ENCODE measurements at places on chromosomes 16 and 17.
A peak's percentile ranks its signal among the peaks of the same experiment; 100 is the strongest.

- DNase-seq: no peak
These were observed 331.8 kb upstream of the CDH11 start for GRCh38 chr16:65453646-65454045.

GRCh38 chr17:79075446-79075750 is 774 bp downstream of the ENGASE start:
- peak; percentile 21 for DNase-seq

- DNase-seq: peak; percentile 49
These were observed 45.9 kb downstream of the SOCS3 start for GRCh38 chr17:78313735-78314648.

GRCh38 chr16:79307214-79307613 is 293.3 kb downstream of the MAF start:
- no peak for DNase-seq

DNA sequence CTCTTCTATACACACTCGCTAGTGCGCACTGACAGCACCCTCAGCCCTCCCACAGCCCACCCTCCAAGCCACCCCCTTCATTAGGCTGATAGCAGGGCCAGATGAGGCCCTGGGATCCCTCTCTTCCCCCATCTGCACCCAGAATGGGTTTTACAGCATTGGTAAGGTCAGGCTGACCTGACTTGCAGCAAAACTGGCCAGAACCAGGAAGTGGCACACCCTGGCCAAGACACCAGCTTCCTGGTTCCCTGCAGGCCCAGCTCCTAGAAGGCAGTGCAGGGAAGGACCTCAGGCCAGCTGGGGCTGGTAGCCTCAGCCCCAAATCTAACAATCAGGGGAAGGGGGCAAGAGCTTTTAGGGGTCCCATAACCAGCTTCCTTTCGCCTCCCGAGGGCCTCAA is 50.0 kb upstream of the MRPS23 start:
- no peak for DNase-seq

DNA sequence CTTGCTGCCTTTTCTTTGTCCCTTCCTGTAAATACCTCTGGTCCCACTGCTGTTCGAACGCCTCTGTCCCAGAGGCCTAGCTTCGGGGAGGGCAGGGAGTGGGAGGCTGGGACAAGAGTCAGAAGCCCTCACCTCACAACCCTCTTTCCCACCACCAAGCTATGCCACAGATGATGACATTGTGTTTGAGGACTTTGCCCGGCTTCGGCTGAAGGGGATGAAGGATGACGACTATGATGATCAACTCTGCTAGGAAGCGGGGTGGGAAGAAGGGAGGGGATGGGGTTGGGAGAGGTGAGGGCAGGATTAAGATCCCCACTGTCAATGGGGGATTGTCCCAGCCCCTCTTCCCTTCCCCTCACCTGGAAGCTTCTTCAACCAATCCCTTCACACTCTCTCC is 10.4 kb downstream of the ARRB2 start:
- DNase-seq: no peak

- DNase-seq: no peak
These were observed 9.1 kb downstream of the FOXJ1 start for GRCh38 chr17:76131692-76132573.

DNA sequence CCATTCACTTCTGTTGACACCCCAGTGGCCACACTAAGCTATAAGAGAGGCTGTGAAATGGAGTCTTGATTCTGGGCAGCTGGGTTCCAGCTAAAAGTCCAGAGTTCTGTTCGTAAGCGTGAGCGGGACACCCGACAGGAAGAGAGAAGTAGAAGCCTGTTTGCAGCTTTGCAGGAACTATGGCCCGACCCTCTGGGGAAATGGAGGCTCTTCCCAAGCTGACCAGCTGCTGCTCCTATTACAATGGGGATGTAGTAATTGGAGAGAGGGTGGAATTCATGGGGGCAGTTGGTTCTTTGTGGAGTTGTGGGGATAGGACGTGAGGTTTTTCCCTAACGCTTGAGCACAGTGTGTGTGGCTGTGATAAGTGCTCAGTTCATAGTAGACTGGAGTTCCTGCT is 28.4 kb downstream of the UBALD1 start:
- DNase-seq: no peak

DNA sequence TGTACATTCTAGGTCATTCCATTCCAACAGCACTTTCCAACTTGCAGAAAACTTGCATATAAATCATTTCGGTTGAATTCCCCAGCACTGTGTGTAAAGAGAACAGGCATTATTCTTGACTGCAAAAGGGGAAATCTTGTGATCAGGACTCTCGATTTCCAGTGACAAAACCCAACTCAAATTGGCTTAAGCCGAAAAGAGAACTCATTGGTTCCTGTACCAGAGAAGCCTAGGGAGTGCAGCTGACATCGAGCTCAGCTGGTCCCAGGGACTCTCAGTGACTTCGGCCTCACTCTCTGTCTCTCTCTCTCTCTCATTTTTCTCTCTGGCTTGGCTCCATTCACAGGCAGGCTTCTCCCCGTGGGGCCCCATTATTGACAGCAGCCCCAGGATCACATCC is 30.7 kb downstream of the CD300LF start:
- no peak for DNase-seq

- DNase-seq: no peak
These were observed 27.2 kb downstream of the HEATR9 start for GRCh38 chr17:35841505-35841904.

DNA sequence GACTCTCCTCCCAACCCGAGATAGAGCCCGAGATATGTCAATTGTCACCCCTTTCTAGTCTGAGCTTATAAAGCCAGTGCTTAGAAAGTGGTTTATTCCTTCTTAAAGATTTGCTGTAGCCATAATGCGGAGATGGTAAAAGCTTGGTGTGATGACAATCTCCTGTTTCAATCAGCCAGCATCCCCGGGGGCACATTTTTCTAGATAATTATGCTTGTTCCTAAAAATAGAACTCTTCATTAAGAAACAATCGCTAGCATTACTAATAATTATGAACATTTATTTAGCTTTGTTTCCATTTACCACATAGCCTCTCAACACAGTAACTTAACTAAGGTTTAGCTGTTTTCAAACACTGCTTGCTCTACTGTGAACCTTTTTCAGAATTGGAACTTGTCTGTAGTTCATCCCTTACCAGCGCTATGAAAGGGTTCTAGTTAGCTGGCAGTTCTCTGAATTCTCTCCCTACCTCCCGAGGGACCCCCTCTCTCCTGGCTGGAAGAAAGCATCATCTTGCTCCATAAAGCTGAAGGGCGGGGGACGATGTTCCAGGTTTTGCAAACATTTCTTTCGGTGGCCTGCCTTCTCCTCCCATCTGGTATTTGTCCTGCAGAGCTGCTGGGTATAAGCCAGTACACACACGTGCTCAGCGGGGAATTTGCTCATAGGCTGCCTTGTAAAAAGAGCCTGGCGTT is 922 bp upstream of the MRPL58 start:
- no peak for DNase-seq

DNA sequence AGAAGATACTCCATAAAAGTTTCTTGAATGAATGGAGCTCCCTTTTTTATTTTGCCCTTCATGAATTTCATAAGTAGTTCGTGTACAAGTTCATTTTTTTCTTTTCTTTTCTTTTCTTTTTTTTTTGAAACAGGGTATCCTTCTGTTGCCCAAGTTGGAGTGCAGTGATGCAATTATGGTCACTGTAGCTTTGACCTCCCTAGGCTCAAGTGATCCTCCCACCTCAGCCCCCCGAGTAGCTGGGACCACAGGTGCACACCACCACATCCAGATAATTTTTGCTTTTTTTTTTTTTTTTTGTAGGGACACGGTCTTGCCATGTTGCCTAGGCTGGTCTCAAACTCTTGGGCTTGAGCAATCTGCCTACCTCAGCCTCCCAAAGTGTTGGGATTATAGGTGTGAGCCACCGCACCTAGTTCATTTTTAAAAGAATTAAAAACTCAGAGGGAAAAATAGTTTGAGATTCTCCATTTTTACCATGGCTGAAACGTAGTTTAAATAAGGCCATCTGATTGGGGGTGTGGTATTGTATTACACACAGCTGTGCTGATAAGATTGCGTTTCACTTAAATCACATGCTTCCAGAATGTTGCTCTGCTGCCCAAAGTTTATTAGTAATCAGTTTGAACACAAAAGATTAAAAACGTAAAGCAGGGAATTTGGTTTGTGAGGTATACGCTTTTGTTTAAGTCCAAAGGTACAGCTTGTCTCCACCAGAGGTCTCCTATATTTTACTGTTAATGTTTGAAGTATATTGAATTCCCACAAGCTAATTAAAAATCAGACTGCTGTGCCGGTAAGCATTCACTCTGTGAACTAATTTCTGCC is 154.1 kb downstream of the SOCS1 start:
- no peak for DNase-seq

- no peak for DNase-seq
These were observed 2.3 kb upstream of the MAP2K3 start for GRCh38 chr17:21282231-21282630.

- no peak for DNase-seq
These were observed 258.4 kb downstream of the C16orf95 start for GRCh38 chr16:87058728-87059250.

GRCh38 chr16:80285104-80285503 is 255.7 kb upstream of the DYNLRB2 start:
- DNase-seq: no peak

DNA sequence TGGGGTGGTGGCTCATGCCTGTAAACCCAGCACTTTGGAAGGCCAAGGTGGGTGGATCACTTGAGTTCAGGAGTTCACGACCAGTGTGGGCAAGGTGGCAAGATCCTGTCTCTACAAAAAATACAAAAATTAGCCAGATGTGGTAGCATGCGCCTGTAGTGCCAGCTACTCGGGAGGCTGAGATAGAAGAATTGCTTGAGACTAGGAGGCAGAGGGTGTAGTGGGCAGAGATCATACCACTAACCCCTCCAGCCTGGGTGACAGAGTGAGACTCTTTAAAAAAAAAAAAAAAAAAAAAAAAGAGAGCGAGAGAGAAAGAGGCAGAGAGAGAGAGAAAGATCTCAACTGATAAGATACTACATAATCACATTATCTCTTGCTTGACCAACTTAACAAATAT is 45.9 kb downstream of the KANSL1 start:
- DNase-seq: no peak

DNA sequence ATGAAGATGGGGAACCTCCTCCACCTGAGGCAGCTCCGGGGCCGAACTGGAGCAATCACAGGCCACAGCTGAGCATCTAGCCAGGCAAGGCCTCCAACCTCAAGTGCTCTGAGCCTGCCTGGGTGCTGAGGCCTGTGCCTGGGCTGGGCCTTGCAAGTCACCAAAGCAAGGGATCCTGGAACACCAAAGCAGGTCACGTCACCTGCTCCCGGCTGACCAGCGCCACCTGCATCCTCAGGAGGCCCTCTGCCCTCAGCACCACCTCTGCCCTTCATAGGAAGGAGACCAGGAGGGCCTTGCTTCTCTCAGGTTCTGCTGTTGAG is 68.0 kb downstream of the SMPD3 start:
- no peak for DNase-seq

- peak; percentile 45 for DNase-seq
These were observed 3.3 kb downstream of the POLR3E start for GRCh38 chr16:22300427-22301071.

GRCh38 chr17:81910840-81911276 is 341 bp downstream of the PCYT2 start:
- DNase-seq: no peak

- no peak for DNase-seq
These were observed 1010.9 kb downstream of the KCNJ18 start for GRCh38 chr17:22703204-22703603.

GRCh38 chr16:85557083-85557970 is 55.8 kb upstream of the GSE1 start:
- peak; percentile 33 for DNase-seq

DNA sequence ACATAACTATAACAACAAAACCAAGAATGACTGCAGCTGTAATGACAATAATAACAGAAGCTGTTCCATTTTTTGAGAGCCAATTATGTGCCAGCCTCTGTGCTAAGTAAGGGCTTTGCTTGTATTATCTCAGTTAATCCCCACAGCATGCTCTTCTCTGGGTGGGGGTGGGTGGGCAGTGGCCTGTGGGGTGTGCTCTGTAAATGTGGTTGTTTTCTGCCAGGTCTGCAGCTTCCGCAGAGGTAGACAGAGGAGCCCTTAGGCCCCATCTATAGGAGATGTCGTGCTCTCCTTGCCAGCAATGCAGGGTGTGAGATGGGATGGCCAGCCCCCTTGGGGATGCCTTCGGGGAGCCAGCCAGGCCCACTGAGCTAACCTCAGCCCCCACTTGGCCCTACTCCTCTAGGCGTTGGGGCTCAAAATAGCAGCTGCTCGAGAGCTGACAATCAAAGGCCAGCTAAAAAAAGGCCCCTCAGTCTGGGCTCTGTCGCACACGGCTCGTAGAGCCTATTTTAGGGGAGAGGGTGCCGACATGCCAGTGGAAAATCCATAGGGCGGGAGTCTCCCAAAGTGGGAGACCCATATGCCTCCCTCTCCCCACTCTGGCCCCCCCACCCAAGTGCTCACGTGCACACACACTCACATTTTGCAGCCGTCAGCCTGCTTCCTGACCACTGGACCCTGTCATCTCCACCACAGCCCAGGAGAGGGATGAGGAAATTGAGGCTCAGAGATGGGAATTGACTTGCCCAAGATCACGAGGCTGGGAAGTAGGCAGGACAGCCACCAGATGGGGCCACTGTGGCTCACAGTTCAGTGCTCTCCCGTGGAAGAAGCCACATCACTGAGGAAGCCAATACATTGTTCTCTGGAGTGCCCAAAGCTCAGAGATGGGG is 15.8 kb downstream of the CDH16 start:
- no peak for DNase-seq

GRCh38 chr17:67559381-67559966 is 158.3 kb upstream of the NOL11 start:
- no peak for DNase-seq

DNA sequence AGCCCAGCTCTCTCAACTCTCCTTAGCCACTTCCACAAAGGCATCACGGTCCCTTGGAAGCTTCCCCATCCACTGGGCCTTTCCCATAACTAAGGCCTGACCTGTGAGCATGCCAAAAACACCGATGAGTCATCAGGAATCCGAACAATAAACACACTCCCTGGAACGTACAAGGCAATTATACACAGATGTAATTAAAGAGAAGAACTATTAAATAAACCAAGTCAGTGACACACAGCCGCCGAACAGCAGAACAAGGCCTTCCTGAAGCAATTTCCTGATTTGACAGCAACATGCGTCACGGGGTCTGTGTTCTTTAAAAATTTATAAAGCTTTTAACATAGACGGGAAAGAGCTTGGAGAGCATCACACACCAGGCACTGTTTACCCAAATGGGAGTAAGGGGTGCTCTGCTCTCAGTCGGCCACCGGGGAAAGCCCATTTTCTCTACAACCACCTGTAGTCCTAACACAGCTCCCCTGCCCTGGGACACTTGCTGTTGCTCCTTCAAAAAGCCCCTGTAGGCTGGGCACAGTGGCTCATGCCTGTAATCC is 29.4 kb downstream of the COG7 start:
- no peak for DNase-seq

GRCh38 chr17:17151541-17151940 is 54.6 kb downstream of the PLD6 start:
- DNase-seq: no peak

GRCh38 chr17:57593739-57594462 is 151.2 kb downstream of the CCDC182 start:
- DNase-seq: no peak
